ENCODE measurements at places on chromosomes 4 and X.

- no peak for DNase-seq
Measured at GRCh38 chr4:131638781-131639180, 1510.3 kb upstream of the PCDH10 start.

DNA sequence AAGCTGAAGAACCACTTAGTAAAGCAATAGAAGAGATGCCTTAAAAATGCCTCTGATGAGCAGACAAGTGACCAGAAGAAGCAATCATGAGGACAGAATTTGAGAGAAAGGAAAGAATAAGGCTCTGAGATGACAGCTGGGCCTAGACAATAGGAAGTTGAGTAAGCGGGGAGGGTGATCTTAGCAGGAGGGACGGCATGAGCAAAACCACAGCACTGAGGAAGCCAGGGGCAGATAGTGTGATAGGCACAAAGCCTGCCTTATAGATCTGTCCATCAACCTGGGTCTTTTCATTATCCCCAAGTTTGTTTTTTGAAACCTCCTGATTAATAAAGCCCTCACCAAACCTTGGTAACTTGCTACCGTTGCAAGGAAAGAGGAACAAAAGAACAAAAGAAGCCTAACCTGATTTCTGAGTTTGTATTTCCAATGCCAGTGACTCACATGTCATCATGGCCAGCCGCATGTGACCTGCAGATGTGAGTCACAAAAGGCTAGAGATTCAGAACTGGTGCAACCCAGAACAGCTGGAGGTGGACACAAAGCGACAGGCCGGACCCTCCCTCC is 55.7 kb upstream of the PPARGC1A start:
- DNase-seq: no peak

- DNase-seq: no peak
Measured at GRCh38 chr4:151434183-151434860, 25.3 kb downstream of the FHIP1A start.

GRCh38 chr4:159416996-159417395 is 314.1 kb downstream of the RAPGEF2 start:
- DNase-seq: no peak

DNA sequence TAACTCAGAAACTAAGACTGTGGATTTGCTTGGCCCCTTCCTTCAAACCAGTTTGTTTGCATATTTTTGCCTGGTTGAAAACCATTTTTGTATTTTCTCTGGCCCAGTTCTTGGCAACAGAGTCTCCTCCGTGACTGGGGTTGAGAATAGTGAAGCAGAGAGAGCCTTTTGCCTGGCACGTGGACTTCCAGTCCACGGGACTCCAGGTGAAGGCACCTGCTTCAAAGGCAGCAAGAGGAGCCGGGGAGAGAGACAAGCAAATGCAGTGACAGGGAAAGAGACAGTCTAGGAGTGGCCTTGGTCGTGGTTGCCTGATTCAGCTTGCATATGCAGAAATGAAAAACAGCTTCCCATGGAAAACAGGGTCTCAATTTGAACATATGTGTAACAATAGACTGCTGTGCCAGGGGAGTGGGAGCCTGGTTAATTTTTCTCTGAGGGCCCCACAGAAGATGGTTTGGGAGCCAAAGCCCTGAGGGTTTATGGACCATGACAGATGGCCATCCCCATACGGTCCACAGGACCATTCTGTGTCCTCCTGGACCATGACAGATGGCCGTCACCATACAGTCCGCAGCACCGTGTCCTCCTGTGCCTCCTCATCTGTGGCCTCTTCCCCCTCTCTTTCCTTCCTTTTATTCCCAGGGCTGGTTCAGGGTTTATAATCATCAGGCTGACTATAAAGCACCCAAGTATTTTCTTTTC is 272.2 kb upstream of the RASGEF1B start:
- no peak for DNase-seq

GRCh38 chrX:5870238-5870637 is 358.4 kb downstream of the NLGN4X start:
- no peak for DNase-seq

DNA sequence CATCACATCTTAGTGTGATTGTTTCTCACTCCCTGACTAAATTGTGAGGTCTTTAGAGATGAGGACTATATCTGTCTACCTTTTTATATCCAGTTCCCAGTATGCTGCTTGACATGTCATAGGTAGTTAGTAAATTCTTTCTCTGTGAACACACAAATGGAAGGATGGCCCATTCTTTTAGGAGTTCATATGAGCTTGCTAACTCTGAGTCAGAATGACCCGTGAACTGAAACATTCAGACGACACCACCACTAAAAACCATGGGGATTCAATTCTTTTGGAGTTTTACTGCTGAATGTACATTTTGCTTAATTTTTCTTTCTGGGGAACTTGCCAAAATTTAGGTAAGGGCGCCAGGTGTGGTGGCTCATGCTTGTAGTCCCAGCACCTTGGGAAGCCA is 13.9 kb downstream of the OFD1 start:
- no peak for DNase-seq

- no peak for DNase-seq
Measured at GRCh38 chr4:10535912-10536311, 78.7 kb upstream of the ZNF518B start.

GRCh38 chrX:10630320-10630719 is 9.9 kb upstream of the MID1 start:
- no peak for DNase-seq

DNA sequence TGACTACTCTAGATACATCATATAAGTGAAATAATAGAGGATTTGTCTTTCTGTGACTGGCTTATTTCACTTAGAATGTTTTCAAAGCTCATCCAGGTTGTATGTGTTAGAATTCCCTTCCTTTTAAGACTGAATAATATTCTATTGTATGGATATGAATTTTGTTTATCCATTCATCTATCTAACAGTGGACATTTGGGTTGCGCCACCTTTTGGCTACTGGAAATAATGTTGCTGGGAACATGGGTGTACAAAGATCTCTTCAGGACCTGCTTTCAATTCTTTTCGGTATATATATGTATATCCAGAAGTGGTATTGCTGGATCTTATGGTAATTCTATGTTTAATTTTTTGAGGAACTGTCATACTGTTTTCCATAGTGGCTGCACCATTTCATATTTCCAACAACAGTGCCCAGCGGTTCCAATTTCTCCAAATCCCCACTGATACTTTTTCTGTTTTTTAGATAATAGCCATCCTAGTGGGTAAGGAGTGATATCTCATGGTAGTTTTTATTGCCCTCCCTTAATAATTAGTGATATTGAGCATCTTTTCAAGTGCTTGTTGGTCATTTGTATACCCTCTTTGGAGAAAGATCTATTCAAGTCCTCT is 3.4 kb upstream of the SCD5 start:
- DNase-seq: no peak

DNA sequence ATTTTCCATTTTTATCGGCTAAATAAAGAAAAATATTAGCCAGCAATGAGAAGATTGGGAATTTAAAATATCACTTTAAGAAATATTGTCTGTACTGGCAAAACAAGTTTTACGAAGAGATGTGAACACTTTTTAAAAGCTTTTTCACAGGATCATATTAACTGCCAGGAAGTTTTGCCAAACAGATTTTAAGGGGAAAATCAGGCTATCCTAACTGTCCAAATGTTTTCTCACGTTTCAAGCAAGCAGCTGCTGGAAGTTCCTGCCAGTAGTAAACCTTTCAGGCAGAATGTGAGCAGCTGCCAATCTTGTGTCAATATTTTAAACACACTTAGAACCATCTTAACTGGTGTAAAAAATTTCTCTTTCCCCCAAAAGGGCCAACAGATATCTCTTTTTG is 101.1 kb downstream of the ADGRL3 start:
- DNase-seq: no peak

GRCh38 chrX:37998586-37999262 is 7.6 kb upstream of the SYTL5 start:
- DNase-seq: no peak

DNA sequence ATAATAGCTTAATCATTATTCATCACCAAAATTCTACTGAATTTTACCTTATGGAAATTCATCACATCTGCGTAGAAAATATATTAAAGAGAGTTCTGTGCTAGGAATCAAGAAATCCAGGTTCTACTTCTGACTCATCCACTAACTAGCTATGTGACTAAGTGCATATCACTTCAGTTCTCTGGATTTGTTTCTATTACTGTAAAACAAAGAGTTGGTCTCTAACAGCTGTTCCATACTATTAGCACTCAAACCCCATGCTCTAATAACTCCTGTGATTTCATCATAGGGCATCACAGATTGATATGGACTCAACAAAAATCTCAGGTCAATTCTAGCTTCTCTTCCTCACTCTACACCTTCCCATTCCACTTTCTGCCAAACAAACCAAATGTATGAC is 572.0 kb downstream of the INPP4B start:
- no peak for DNase-seq

DNA sequence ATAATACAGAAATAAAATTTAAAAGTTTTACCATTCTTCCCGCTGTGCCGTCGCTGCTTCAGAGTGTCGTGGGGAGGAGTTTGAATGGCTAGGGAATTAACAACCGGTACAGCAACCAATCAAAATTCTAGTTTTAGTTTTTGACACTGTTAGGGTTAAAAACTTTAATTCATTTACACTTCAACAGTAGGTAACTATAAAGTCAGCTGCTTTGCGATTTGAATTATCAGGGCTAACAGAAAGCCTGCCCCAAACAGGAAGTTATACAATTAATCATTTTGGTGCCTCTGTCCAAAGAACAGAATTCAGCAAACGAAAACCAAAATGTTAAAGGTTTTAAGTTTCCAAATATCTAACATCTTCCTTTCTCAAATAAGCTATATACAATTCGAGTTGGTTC is 2.3 kb downstream of the HNRNPD start:
- DNase-seq: no peak

- no peak for DNase-seq
Measured at GRCh38 chrX:124289443-124289842, 43.0 kb upstream of the TEX13D start.

- no peak for DNase-seq
Measured at GRCh38 chrX:2536974-2537373, 36.2 kb upstream of the DHRSX start.

- DNase-seq: no peak
Measured at GRCh38 chrX:120522820-120523219, 37.9 kb downstream of the CUL4B start.

DNA sequence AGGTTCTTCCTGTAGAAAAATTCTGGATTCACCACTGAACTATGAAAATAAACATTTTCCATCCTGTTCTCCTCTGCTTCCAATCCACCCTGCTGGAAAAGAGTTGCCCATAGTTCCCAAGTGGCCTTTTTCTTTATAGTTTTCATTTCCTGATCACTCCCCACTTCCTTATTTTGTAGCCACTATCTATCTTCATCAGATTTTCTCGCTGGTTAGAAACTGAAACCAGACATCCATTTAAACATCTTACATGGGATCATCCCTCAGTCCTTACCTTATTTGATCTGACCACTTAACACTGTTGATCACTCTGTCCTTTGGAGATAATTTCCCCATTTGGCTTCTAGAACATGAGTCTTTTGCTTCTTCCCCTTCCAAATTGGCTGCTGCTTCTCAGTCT is 42.2 kb upstream of the SCOC start:
- DNase-seq: no peak

DNA sequence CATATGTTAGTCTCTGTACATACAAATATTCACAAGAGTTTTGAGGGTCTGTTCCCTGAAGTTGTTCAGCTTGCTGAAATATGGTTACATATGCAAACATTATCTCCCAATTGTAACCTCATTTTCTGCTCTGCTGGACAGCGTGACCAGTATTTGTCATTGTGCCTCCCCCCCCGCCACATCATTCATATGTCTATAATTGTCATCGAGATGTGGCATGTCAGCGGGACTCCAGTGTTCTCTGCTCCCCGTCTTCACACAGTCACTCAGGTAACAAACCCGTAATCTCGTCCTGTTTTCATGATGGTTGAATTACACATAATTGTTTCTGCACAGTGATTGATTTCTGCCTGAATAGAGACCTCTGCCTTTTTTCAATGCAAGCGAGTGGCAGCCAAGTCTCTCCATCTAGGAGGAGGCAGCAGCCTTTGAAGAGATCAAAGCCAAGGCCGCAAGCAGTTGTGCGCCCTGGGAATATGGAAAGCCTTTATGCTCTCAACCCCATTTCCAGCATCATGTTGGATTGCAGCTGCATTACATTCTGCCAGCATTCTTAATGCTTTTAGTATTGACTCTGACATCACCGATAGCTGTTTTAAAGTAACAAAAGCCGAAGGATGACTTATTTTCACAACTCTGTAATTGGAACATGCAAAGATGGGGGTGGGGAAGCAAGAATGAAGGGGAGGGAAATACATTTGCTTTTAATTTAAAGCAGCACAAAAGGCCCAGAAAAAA is 27.4 kb downstream of the LEF1 start:
- DNase-seq: no peak

GRCh38 chr4:15186806-15187205 is 184.5 kb downstream of the CPEB2 start:
- DNase-seq: no peak

GRCh38 chr4:6408263-6408662 is 64.2 kb downstream of the PPP2R2C start:
- no peak for DNase-seq

DNA sequence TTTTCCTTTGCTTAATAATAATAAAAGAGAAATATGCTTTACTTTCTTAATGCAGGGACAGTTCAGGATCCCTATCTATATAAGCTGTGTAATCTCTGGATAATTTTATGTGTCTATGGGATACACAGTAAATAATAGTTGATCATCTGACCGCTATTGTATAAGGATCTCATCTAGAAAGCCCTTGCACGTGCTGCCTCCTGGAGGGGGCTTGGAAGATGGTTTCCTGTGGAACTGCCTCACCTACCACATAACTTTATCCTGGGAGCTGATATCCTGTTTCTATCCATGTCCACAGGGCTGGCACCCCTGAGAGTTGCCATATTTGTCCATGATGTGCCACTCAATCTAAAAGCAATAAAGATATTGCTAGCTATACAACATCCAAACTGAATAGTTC is 139.3 kb upstream of the FRMPD4 start:
- no peak for DNase-seq

All from activated CD8-positive, alpha-beta memory T cell treated with anti-CD3 and anti-CD28 coated beads for 24 hours (primary cell).